Fibroblast of the aortic adventitia (primary cell): ENCODE measurements at places on chromosomes 6 and 20. TPM values are rescaled to one million over a fixed set of nuclear protein-coding genes. Genes with fewer than 3 reads are reported as not detected.

SEMG1 gene
- total RNA-seq = not detected in 2 replicates

MYCT1 gene
- total RNA-seq = 0.65 and 2.6 TPM in 2 replicates

MKKS gene
- 2.9 and 16.8 TPM in 2 replicates for total RNA-seq

RGS17 gene
- total RNA-seq = 7.8 and 38.1 TPM in 2 replicates

PDYN gene
- total RNA-seq = not detected in 2 replicates

CDC25B gene
- total RNA-seq = 51.0 and 58.5 TPM in 2 replicates

GABRR1 gene
- not detected in 2 replicates for total RNA-seq

C20orf144 gene
- 0.16 and 0.18 TPM in 2 replicates for total RNA-seq

ADGRB3 gene
- total RNA-seq = 0.33 and 1.4 TPM in 2 replicates

PLAGL2 gene
- total RNA-seq = 1.8 and 4.2 TPM in 2 replicates

DNAH8 gene
- 0.08 TPM in 1 of 2 replicates, not detected in the other for total RNA-seq

RFX6 gene
- total RNA-seq = not detected in 2 replicates

CTCFL gene
- total RNA-seq = not detected in 2 replicates

ISM1 gene
- total RNA-seq = 1.1 TPM in 1 of 2 replicates, not detected in the other

PEX7 gene
- 5.0 and 10.6 TPM in 2 replicates for total RNA-seq

LINC00237 gene
- total RNA-seq = not detected in 2 replicates

ADAM33 gene
- total RNA-seq = 68.6 and 145 TPM in 2 replicates

SUMO4 gene
- total RNA-seq = 3.8 TPM in 1 of 2 replicates, not detected in the other

GPR6 gene
- total RNA-seq = not detected in 2 replicates

SMIM13 gene
- 2.3 and 8.1 TPM in 2 replicates for total RNA-seq

EYS gene
- 0.09 TPM in 1 of 2 replicates, not detected in the other for total RNA-seq

ZMYND8 gene
- 14.2 and 24.0 TPM in 2 replicates for total RNA-seq

GJA10 gene
- total RNA-seq = not detected in 2 replicates

ANKRD60 gene
- not detected in 2 replicates for total RNA-seq

SCUBE3 gene
- total RNA-seq = 1.8 and 10.0 TPM in 2 replicates

C6orf141 gene
- 0.57 and 5.7 TPM in 2 replicates for total RNA-seq

UBD gene
- not detected in 2 replicates for total RNA-seq

SHLD1 gene
- total RNA-seq = 1.2 and 2.0 TPM in 2 replicates

VSX1 gene
- total RNA-seq = not detected in 2 replicates

KHDC1L gene
- not detected in 2 replicates for total RNA-seq

CHRNA4 gene
- not detected in 2 replicates for total RNA-seq

TRDN gene
- total RNA-seq = under 0.01 TPM in 1 of 2 replicates, not detected in the other

KHDC1 gene
- 0.16 and 4.5 TPM in 2 replicates for total RNA-seq

VPS16 gene
- total RNA-seq = 31.6 and 32.0 TPM in 2 replicates

SIRPD gene
- not detected in 2 replicates for total RNA-seq

ARFGEF3 gene
- 0.08 and 0.09 TPM in 2 replicates for total RNA-seq

BFSP1 gene
- 1.3 and 3.5 TPM in 2 replicates for total RNA-seq

FHL5 gene
- not detected in 2 replicates for total RNA-seq

C6orf163 gene
- 3.9 and 5.2 TPM in 2 replicates for total RNA-seq

CFB gene
- 32.9 and 39.1 TPM in 2 replicates for total RNA-seq

OR2J3 gene
- not detected in 2 replicates for total RNA-seq

POPDC3 gene
- 7.5 and 33.7 TPM in 2 replicates for total RNA-seq

MC3R gene
- total RNA-seq = not detected in 2 replicates

WFDC5 gene
- total RNA-seq = not detected in 2 replicates

SEL1L2 gene
- not detected in 2 replicates for total RNA-seq

PNLDC1 gene
- total RNA-seq = not detected in 2 replicates

SERPINB6 gene
- 102 and 164 TPM in 2 replicates for total RNA-seq

NKX2-2 gene
- not detected in 2 replicates for total RNA-seq

VARS2 gene
- total RNA-seq = 15.6 and 18.5 TPM in 2 replicates

GPLD1 gene
- total RNA-seq = 0.27 and 0.41 TPM in 2 replicates

GSTA2 gene
- total RNA-seq = not detected in 2 replicates

TP53RK gene
- total RNA-seq = 12.4 and 17.4 TPM in 2 replicates

FOXF2 gene
- 0.25 and 8.1 TPM in 2 replicates for total RNA-seq

LAMA4 gene
- total RNA-seq = 306 and 904 TPM in 2 replicates

TINAG gene
- total RNA-seq = not detected in 2 replicates
